Karpas-422 (cell line): ENCODE measurements at places on chromosomes 1 and 21. TPM values are rescaled to one million over a fixed set of nuclear protein-coding genes. Genes with fewer than 3 reads are reported as not detected.
A peak's percentile ranks its signal among the peaks of the same experiment; 100 is the strongest.

- DNase-seq, result no peak
Observed at GRCh38 chr1:23393706-23394105, 24.1 kb upstream of the ZNF436 start.

DNA sequence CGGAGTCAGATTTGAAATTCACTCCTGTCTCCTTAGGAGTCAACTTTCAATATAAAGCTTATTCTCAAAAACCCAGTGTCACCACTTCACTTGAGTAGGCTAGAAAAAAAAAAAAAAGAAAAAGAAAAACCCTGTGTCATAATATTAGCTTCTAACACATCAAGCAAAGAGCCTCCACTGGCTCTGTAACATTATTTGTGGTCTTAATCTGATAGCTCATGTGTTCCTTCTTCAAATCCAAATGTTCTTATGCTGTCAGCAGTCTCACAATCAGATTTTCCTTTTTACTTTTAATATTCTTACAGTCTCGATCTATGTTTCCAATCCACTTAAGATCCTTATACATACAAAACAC is 26.1 kb upstream of the PSMG1 start:
- no peak for DNase-seq

GRCh38 chr1:43822040-43822690 is 111.4 kb upstream of the ARTN start:
- DNase-seq, result no peak

- no peak for DNase-seq
Observed at GRCh38 chr1:226650236-226650841, 88.7 kb downstream of the ITPKB start.

- DNase-seq, result peak; percentile 90
Observed at GRCh38 chr1:39919545-39919944, 17.8 kb upstream of the MYCL start.

GRCh38 chr1:57254022-57254421 is 169.8 kb downstream of the DAB1 start:
- no peak for DNase-seq

DNA sequence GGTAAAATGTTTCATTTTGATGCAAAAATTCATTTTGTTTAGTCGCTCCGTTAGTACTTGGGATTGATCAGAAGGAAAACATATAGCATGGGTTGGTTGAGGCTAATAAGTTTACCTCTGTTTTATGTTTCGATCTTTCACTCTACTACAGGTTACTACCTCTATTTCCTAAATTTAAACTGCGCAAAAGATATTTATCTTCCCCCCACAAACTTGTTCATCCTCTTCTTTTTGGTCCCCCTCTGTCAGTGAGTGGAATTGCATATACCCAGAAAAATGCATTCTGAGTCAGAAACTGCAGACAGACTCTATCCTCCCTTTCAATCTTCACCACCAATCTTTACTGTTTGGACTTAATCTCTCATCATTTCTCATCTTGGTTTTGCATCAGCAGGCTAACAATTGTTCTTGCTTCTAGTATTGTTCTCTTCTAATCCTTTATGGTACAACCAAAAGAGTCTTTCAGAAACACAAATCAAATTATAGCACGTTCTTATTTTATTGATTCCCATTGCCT is 316.0 kb upstream of the ADGRL4 start:
- no peak for DNase-seq

GRCh38 chr1:62922006-62922405 is 138.1 kb downstream of the ATG4C start:
- DNase-seq, result no peak

DNA sequence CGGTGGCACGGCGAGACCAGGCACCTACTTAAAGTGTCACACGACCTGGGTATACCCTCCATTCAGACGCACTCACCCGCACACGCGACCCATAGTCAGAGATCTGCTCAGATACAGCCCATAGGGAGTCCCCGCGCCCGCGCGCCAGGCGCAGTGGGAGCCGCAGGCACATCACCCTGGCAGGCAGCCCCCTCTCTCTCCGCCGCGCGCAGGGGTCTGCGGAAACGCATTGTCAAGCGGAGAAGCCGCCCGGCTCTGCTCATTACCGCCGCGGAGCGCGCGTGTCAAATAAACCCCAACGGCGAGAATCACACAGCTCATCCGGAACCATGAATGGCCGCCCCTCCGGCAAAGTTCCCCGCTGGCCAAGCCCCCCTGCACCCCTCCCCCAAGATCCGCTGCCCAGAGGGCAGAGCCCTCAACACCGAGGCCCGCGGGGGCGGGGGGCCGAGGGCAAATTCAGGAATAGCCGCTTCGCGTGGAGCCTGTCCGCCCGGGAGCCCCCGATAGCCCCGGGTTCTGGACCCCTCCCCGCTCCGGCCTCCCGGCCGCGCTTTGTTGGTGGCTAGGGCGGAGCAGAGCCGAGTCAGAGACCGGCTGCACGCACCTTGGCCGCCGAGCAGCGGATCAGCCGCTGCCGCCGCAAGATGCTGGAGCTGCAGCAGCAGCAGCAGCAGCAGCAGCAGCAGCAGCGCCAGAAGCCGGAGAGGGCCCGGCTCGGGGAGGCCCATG is 522 bp downstream of the LRP8 start:
- DNase-seq, result peak; percentile 81

- no peak for DNase-seq
Observed at GRCh38 chr1:1357871-1358432, 403 bp downstream of the MXRA8 start.

- no peak for DNase-seq
Observed at GRCh38 chr1:37955685-37956084, 8.8 kb upstream of the INPP5B start.

GRCh38 chr1:40625476-40626382 is 39.8 kb downstream of the RIMS3 start:
- DNase-seq, result no peak

DNA sequence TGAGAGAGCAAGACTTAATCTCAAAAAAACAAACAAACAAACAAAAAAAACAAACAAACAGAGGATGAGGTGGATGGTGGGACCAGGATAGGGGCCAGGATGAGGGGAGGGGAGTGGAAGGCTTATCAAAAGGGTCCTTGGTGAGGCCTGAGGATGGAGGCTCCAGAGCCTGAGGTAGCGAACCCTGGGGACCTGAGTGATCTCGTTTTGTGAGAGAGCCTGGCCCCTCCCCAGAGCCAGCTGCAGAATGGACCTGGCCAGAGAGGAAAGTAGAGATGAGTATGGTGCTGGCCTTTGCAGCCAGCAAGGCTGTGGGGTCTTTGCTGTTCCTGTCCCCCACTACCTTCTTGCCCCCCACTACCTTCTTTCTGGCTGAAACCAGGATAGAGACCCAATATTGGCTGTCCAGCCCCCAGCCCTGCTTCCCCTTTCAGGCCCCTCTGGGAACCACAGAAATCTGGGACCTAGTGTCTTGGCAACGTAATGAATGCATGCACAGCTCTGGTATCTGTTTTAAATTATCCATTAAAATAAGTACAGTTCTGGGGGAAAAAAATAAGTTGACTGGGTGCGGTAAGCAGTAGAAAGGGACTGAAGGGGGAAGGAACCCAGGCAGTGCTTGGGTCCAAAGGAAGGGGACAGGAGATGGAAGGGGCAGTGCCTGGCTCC is 1.1 kb upstream of the LMNA start:
- DNase-seq, result no peak

DNA sequence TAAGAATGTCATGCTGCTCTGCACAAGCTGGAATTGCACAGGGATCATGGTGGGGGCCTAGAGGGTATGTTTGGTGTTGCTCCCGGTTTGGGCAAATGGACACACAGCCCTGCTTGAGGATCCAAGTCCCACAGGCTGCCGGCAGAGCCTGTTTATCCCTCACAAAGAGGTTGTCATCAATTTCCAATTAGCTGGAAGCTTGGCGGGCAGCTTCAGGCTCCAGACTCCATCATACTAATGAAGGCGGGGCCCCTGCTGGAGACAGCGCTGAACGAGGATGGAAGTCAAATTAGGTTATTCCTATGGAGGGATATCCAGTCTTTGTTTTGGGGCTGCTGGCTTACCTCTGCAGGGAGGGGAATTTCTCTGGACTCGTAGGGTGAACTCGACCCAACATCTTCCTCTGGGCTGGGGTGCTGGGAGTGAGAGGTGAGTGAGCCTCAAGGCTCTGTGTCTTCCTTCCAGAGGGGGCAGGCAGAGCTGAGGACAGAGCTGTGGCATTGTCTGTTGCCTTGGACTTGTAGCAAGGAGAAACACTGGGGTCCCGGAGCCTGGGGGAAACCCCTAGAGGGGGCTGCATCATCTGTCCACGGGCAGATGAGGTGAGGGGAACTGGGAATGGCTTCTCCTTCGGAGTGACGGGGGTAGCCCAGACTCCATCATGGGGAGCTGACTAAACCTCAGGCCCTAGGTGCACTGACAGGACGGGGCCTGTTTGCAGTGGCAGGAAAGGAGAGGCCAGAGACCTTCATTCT is 24.9 kb upstream of the PARP1 start:
- no peak for DNase-seq

GRCh38 chr1:107804134-107804533 is 160.8 kb downstream of the VAV3 start:
- no peak for DNase-seq

- DNase-seq, result peak; percentile 39
Observed at GRCh38 chr1:203744075-203744972, 20.7 kb upstream of the LAX1 start.

DNA sequence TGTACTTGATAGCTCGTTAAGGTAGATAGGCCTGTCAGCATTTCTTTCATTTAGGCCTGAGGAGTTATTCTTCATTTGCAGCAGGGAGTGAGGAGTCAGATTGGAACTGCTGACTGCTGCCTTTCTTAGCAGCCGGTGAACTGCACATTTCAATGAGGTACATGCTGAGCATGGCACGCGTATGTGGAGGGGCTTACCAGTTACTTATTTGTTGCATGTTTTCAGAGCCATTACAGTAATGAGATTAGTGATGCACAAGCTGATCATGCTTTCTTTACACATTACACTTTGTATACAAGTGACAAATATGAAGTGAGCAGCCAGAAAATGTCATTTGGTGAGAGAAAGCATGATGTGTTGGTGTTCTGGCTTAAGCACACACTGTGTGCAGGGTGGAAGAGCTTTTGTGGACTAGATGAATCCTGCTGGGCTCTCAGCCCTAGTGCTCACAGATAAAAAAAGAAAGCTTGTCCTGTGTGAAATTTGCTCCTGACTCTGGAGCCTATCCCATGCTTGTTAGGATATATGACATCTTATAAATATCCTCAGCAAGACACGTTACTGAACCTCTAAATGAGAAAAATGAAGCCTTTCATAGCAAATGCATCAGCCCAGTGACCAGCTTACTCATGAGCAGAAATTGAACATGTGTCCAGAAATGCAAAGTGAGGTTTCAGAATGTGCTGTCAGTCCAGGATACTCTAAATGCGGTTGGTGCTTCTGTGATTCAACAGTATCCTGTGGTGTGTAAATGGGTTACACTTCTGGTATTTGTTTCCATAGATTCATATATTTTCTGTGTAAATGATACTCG is 574.7 kb upstream of the ADGRL2 start:
- no peak for DNase-seq

DNA sequence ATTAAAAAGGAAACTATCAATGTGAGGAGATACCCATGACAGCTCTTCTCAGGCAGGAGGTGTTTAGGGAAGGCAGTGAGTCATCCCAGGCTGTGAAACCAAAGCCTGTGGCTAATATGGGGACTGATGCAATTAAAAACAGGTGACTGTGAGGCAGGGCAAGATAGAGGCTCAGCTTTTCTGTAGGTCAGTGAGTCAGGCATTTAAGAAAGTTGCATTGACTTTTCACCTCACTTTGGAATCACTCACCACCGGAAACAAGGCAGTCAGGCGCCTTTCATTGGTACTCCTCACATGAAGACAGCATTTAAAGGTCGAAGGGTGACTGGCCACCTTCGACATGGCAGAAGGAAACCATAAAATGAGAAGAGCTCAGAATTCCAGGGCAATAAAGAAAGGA is 54.5 kb downstream of the PAPPA2 start:
- DNase-seq, result no peak

GRCh38 chr1:89466307-89466930 is 58.2 kb upstream of the LRRC8B start:
- no peak for DNase-seq

HES4 gene
- total RNA-seq, result not detected in 2 replicates

ABCG1 gene
- total RNA-seq, result not detected in 2 replicates

CAP1 gene
- total RNA-seq, result 217 and 229 TPM in 2 replicates

ELF3 gene
- 0.19 and 0.76 TPM in 2 replicates for total RNA-seq

RHCE gene
- 3.1 TPM in 2 replicates for total RNA-seq

BRINP2 gene
- not detected in 2 replicates for total RNA-seq

F13B gene
- total RNA-seq, result not detected in 2 replicates
